ENCODE measurements at places on chromosomes 2 and 18.

DNA sequence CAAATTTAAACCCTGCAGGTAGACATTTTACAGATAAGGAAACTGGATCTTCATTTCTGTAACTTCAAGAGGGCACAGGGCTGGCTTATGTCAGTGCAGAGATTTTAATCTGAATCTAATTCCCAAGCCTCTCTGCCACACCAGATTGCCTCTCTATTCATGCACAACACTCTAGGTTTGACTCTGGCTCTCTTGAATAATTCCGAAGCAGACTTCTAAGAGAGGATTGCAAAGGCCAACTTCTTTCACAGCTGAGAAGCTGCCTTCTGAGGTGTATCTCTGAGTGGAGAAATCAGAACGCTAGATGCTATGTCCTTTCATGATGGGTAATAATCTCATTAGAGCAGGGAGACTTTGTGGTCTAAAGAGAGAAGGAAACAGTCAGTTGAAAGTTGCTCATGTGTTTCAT is 20.1 kb upstream of the MGAT5 start:
- no peak for DNase-seq

GRCh38 chr2:189037518-189037917 is 63.3 kb downstream of the COL3A1 start:
- no peak for DNase-seq

DNA sequence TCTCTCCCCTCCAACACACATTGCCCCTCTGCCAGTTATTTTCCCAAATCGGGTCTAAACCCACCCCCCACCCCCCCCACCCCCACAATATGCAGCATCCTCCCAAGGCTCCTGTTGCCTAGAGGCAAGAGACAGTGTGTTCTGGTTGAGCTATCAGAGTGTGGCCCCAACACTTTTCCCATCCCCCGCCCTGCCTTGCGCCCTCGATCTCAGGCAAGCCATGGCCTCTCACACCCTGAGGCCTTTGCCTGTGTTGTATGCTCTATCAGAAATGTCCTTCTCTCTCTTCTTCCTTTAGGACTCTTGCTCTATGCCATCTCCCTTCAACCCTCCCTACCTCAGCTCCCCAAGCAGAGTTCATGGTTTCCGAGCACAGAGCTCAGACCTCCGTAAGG is 9.5 kb upstream of the GRHL1 start:
- DNase-seq, result no peak

DNA sequence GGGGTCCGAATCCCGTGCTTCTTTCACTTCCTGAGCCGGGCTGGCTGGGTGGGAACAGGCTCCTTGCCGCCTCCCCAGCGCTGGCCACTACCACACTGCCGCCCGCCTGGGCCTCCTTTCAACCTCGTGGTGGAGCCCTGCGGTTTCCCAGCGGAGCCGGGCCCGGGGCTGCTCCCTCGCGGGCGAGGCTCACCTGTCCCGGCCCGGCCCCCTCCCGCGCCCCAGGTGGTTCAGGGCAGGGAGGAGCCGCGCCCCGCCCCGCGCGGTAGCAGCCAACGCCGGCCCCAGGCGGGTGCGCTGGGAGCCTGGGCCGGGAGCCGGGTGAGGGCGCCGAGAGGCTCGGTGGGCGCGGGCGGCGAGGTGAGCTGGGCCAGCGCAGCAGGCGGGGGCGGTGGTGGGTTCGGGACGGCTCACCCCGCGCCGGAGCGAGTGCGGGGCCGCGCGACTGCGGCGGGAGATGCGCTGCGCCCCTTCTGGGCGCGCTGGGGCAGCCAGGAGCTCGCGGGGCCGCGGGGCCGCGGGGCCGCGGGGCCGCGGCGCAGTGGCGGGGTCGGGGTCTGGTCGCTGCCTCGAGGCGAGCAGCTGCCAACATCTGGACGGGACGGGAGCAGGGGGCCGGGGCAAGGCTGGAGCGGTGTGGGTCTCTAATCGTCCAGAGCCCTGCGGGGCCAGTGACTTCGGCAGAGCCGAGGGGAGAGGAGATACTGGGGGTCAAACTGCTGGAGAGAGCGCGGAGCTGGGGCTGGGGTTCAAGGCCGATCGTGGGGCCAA is at the start of gene LYPD6B:
Gene LYPD6B, plus strand, starts transcription at position 258 of the 771 bp plus-strand sequence. CDS start 92,250 bp downstream, outside the sequence.
- no peak for DNase-seq

GRCh38 chr2:88068044-88068443 is 419 bp downstream of the SMYD1 start:
- DNase-seq, result no peak

- no peak for DNase-seq
Observed at GRCh38 chr18:24695168-24695567, 234.7 kb downstream of the HRH4 start.

- DNase-seq, result no peak
Observed at GRCh38 chr2:235870515-235870914, 297.7 kb downstream of the GBX2 start.

DNA sequence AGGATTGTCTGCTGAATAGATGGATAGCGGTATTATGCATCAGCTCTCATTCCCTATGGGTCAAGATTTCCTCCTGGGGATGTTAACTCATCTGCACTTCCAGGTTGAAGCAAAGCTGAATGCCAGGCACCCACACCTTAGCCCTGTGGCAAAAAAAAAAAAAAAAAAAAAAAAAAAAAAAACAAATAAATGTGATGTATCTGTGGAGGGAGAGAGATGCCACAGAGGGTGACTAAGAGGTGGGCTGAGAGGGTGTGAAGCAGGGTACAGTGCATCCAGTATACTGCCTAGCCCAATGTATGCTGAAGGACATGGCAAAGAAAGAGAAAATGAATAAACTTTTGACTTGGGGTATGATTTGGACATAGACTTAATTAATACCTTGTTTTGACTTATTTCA is 91.4 kb downstream of the COPS8 start:
- DNase-seq, result no peak

DNA sequence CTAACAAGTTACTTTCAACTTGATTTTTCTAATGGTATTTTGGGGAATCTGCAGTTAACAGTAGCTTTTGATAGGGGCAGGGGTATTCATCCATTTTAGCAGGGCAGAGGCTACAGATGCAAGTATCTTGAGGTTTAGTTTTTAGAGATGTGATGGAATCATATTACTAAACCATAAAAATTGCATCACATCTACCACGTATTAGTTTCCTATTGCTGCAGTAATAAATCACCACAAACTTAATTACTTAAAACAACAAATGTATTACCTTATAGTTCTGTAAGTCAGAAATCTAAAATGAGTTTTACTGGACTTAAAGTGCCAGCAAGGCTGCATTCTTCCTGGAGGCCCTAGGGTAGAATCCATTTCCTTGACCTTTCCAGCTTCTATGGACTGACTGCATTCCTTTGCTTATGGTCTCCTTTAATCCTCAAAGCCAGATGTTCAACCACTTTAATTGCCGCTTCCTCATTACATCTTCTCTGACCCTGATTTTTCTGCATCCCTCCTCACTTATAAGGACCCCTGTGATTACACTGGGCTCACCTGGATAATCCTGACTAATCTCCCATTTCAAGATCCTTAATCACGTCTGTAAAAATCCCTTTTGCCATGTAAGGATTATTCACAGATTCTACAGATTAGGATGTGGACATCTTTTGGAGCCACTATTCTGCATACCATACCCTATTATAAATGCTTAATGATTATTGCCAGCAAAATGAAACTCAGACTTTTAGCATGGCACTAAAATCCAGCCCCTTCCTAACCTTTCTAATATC is 21.9 kb upstream of the EXOC6B start:
- DNase-seq, result no peak

- DNase-seq, result no peak
Observed at GRCh38 chr18:69008538-69008937, 210.7 kb downstream of the CCDC102B start.

DNA sequence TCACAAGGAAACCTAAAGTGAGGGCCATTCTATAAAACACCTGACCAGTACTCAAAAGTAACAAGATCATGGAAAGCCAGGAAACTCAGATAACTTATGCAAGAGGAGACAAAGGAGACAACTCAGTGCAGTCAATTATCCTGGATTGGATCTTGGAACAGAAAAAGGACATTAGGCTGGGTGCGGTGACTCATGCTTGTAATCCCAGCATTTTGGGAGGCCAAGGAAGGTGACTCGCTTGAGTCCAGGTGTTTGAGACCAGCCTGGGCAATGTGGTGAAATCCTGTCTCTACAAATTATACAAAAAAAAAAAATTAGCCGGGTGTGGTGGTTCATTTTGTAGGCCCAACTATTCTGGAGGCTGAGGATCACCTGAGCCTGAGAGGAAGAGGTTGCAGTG is 424.5 kb upstream of the SPRED2 start:
- no peak for DNase-seq

DNA sequence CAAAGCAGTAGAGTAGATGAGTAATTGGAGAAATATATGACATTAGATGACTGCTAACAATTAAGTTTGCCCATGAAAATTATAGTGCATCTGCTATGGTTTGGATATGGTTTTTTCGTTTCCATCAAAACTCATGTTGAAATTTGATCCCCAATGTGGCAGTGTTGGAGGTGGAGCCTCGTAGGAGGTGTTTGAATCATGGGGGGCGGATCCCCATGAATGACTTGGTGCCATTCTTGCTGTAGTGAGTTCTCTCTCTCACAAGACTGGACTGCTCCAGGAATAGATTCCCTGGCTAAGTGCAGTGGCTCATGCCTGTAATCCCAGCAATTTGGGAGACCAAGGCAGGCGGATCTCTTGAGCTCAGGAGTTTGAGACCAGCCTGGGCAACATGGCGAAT is 9.7 kb upstream of the CUL3 start:
- no peak for DNase-seq

DNA sequence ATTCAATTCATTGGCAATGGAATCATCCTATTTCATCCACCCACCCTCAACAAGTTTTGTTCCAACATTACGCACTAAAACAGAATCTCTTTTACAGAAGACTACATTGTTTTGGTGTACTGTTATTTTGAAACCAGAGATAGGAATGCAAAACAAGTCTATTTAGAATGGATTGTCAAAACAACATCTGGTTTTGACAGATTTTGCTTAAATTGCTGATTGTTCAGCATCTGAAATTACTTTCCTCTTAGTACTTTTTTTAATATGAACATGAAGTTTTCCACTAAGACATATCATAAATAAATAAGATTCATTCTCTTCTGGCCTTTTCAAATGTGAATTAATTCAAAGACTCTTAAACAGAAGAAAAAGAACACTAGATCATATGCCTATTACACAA is 323.9 kb upstream of the TFPI start:
- DNase-seq, result no peak

GRCh38 chr18:4058179-4058578 is 396.9 kb downstream of the DLGAP1 start:
- DNase-seq, result no peak

GRCh38 chr2:32558492-32558891 is 69.4 kb upstream of the TTC27 start:
- DNase-seq, result no peak

GRCh38 chr2:177296040-177296439 is 31.5 kb upstream of the NFE2L2 start:
- no peak for DNase-seq

GRCh38 chr2:45533771-45534170 is 77.3 kb downstream of the SRBD1 start:
- DNase-seq, result no peak

DNA sequence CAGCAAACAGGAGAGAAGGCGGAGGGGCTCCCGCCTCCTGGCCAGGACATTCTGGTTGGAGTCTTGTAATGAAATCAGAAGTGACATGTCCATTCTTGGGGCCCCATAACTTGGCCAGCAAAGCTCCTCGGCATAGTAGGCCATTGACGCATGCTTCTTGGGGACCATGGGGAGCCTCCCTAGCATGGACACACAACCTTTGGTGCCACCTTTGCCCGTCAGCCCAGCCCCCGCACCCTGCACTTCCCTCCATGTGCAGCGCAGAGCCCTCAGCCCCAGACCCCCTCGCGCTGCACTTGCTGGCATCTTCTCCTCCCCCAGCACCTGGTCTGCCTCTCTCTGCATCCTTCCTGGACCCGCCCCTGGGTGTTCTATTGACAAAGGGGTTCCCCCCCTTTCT is 23.1 kb downstream of the DCDC2C start:
- DNase-seq, result no peak

GRCh38 chr2:181258720-181259119 is 198.5 kb upstream of the ITGA4 start:
- peak; percentile 61 for DNase-seq

DNA sequence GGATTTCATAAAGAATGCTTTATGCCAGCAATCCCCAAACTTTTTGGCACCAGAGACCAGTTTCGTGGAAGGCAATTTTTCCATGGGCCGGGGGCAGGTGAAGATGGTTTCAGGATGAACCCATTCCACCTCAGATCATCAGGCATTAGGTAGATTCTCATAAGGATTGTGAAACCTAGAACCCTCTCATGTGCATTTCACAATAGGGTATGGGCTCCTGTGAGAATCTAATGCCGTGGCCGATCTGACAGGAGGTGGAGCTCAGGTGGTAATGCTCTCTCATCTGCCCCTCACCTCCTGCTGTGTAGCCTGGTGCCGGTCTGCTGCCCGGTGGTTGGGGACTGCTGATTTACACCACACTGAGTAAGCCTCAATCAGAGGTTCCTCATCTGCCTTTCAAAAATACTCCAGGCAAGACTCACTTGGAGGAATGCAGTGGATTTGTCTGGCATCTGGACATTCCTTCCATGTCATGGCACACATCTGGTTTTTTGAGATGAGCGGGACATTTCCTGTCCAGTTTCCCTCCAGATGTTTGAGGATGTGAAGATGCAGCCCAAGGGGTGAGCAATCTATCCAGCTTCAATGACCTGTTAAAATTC is 185.8 kb downstream of the VAPA start:
- DNase-seq, result no peak

DNA sequence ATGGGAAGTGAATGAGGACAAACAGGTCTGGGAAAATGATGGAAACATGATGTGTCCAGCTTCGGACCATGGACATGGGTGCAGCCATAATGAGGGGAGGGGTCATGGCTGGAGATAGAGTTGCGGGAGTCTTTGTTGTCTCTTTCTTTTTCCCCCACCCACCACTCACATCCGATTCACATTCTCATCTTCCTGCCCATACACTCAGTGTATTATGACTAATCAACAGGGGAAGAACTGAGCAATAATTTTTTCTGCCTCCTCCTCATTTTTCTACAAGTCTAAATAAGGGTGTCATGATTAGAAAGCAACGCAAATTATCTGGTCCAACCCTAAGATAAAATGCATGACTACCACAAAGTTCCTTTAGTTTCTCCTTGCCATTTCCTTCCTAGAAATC is 5.7 kb upstream of the SERPINB2 start:
- DNase-seq, result no peak

- DNase-seq, result no peak
Observed at GRCh38 chr2:7333960-7334493, 416.8 kb downstream of the RNF144A start.

- DNase-seq, result no peak
Observed at GRCh38 chr2:30382995-30383394, 64.1 kb upstream of the LCLAT1 start.

GRCh38 chr18:70301667-70302066 is 12.8 kb downstream of the SOCS6 start:
- DNase-seq, result no peak

GRCh38 chr2:144219979-144220378 is 299.9 kb downstream of the ZEB2 start:
- no peak for DNase-seq

Measured in DMS 273 treated with DMSO at 0.1 percent for 48 hours (cell line).